ENCODE measurements at places on chromosomes 5 and 9.
A peak's percentile ranks its signal among the peaks of the same experiment; 100 is the strongest.

DNA sequence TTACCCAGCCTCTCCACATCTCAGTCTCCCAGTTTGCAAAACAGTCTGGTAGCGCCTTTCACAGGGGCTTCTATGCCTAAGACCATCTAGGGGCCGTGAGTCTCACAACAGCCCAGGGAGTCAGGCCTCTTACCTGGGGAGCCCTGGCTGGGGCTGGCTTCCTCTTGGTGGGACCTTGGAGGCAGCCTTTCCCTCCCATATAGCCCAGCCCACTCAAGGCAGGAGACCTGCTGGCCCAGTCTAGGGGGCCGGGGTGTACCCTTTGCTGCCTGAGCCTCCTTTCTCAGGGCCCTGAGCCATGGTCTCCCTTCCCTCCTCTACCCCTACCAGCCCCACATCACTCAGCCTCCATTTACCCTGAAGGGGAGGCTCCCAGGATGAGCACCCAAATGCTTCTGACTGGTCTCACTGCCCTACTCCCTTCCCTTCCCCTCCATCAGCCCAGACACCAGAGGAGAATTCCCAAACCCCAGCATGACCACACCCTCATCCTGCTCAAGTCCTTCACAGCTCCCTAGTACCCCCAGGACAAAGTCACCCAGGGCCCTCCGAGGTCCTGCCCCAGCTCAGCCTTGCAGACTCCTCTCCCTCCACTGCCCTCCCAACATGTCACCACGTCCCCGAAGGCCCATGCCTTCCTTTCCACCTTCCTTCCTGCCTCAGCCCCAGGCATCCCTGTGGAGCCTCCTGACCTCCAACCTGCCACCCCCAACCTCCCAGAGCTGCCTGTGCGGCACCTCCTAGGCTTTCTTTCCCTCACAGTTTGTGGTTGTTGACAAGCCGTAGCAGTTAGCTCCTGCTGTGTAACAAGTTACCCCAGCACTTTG, 55.3 kb downstream of the BARX1 start:
- no peak for DNase-seq

DNA sequence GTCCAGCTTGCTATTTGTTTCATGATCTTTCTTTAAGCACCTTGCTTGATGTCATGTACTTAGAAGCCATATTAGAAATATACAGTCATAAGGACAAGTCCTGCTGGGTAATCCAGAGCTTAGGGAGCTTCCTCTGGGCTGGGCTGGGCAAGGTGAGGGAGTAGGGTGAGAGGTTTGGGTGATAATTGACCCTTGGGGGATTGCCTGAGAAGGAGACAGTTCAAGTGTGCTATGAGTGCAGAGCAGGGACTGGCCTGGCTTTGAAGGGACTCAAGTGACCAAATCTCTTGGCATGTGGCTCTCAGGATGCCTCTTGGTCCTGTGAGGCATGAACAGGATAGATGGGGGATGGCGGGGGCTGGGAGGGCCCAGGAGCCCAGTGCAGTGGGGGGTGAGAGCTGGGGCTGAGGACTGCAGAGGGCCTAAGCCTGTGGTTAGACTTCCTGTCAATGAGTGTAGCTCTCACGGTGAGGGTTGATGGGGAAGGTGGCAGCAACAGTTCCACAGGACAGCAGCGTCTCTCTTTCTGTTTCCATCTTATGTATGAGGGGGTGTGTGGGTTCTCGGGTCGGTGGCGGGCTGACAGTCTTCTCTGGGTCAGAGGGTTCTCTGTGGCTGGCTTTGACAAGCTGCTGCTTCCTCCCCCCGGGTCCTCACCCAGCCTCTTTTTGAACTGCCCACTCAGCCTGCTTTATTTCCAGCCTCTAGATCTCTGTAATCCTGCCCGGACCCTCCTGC, 53.5 kb downstream of the RGS3 start:
- DNase-seq = peak; percentile 69

DNA sequence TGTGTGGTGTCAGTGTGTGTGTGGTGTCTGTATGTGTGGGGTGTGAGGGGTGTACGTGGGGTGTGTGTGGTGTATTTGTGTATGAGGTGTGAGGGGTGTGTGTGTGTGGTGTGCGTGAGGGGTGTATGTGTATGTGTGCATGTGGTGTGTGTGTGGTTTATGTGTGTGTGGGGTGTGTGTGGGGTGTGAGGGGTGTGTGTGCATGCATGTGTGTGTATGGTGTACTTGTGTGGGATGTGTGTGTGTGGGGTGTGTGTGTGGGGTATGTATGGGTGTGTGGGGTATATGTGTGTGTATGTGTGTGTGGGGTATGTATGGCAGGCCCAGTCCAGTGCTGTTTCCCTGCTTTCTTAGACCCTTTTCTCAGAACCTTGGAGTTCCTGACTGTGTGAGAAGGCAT, 83.3 kb downstream of the PTTG1 start:
- no peak for DNase-seq

DNA sequence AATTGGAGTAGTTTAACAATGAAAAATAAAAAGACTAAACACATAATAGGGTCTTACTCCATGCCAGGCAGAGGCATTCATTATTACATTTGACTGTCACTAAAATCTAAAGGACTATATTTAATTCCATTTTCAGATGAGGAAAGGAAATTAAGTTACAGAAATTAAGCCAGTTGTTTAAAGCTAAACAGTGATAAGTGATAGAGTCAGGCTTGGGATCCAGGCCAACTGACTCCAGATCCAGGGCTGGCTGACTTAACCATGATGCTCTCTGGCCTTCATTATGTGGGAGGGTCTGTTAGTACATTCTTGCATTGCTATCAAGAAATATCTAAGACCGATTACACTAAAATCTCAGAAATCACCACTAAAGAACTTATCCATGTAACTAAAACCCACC, 107.2 kb downstream of the ARHGEF28 start:
- no peak for DNase-seq

GRCh38 chr9:128276574-128277270, 646 bp downstream of the SWI5 start:
- DNase-seq = no peak

All from renal cortical epithelial cell (primary cell).